ENCODE measurements at places on chromosomes 4 and X.

DNA sequence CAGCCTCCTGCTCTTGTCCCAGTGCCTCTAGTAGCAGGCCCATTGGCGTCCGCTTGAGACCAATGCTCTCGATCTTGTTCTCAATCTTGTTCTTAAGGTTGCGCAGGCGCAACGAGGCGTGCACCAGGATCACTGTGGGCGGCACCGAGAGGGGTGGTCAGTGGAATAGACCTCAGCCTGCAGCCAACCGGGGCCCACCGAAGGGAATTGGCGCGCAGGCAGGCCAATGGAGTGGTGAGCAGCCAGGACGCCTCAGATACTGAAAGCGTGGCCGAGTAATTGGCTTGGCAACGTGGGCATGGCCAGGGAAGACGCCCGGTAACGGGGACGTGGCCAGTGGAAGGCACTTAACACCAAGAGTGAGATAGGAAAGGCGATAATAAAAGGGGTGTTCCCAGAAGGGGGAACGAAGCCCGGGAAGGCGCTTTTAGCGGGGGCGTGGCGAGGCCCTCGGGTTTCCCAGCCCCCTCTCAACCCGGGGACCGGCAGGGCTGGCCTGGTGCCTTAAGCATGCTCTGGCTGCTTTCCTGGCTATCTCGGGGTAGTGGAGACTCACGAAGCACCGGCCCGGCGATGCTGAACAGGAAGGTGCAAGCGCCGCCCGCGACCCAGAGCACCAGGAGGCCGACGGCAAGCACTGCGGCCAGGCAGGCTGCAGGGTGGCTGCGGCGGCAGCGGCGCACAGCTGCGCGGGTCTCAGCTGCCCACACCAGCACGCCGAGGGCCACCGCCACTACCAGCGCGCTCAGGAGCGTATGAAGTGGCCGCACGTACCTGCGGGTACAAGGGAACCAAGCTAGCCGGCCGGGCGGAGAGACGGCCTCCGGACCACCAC, 1.7 kb downstream of the PRAF2 start:
- peak; percentile 68 for DNase-seq

DNA sequence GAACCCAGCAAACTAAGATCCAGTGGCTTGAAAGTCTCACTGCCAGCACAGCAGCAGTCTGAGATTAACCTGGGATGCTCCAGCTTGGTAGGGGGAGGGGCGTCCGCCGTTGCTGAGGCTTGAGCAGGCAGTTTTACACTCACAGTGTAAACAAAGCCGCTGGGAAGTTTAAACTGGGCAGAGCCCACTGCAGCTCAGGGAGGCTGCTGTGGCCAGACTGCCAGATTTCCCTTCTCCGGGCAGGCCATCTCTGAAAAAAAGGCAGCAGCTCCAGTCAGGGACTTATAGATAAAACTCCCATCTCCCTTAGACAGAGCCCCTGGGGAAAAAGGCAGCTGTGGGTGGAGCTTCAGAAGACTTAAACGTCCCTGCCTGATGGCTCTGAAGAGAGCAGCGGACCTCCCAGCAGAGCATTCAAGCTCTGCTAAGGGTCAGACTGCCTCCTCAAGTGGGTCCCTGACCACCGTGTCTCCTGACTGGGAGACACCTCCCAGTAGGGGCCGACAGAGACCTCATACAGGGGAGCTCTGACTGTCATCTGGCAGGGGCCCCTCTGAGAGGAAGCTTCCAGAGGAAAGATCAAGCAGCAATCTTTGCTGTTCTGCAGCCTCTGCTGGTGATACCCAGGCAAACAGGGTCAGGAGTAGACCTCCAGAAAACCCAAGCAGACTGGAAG, 45.1 kb upstream of the CDX4 start:
- DNase-seq: no peak

DNA sequence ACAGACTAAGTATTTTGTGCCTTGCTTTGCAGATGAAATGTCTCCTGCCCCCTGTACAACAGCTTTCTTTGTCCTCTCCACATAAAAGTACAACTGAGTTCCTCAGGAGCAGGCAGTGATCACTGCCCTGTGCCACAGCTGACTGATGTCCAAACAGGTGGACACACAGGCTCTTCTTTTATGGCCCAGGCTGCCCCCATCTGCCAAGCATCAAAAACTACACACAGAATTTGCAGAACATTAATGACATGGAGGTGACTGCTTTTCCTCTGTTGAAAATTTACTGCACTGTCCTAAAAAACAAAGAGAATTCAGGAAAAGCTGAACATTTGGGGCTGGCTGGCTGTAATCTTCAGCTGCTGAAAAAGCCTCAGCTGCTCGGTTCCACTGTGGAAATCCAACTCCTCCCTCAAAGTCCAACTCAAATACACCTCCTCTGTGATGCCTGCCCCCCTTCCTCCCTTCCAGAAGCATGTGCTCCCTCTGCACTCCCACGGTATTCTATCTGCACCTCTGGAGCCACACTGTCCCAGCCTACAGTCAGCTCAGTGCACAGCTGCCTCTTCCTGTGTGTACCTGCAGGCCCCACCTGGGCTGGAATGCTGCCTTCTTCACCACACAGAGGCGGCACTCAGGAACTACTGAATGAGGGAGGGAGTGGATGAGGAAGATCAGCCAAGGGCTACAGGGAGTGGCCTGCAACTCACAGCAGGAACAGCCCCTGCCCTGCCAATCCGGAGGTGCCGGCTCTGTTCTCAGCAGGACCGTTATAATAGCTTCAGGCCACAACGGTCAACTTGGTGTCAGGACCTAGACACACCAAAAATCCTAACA, 10.3 kb downstream of the AFAP1 start:
- no peak for DNase-seq

DNA sequence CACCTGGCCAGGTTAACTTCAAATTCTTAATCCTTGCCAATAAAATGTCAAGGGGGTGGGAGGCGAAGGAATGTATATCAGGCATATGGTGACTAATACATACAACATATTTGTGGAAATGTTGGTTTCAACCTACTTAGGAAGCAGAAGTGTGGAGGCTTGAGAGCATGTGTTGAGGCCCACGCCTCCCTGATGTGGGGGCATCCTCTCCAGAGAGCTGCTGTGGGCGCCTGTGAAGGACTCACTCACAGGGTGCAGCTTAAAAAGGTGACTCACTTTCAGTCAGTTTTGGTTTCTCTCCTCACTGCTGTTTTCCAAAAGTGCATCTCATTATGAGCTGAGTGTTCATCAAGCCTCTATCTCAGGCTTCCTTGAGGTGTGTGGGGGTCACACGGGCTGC, 27.5 kb downstream of the LNX1 start:
- no peak for DNase-seq

DNA sequence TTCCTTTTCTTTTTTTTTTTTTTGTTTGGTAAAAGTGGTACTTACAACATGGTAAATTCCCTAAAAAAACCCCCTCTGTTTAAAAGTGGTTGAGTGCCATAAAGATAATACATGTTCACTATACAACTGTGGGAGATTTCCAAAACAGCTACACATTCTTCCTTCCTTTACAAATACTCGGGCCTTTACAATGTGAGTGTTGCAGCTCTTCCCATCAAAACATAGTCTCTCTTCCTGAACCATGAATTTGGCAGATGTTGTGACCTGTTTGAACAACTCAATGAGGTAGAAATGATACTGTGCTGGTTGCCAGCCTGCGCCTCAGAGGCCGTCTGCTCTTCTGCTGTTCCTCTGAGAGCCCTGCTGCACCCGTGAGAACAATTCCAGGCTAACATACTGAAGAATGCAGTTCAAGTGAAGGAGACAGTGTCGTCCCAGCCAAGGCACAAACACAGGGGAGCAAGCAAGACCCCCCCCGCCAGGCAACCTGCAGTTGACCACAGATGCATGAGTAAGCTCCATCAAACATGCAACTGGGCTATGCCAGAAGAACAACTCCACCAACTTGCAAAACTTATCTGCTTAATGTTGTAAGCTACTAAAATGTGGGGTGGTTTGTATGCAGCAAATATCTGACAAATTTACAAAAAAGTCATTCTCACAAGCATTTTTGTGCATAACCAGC, 645.0 kb downstream of the PCDH7 start:
- DNase-seq: no peak

DNA sequence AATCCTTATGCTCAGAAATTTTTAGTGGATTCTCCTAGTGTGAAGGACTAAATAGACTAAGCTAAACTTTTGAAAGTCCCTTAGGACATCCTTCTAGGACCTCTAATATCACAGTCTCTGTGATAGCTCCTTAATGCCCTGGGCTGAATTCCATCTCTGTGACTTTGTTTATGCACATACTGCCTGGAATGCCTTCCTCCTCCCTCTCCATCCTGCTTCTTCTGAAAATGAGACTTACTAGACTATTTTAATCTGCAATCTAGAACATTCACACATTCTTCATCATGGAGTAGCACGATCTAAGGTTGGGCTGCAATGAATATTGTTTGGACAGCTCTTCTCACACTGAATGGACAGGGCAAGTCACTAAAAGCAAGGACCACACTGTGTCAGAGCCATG, 65.0 kb upstream of the MSX1 start:
- no peak for DNase-seq

DNA sequence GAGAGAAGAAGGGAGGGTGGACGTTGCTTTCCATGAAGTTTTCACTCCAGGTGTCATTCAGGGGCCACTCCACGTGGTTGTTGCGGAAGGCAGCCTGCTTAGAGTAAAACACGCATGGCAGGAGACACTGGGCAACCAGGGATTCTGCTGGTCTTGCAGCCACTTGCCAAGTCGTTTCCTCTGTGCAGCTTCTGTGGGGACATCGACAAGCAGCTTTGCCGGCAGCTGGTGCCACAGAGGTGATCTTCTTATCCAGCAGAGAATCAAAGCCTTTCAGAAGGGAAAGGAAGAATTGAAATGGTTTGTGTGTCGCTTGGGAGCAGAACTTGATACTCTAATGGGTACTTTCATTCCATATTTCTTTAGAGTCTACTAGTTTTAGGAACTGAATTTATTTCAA, 867.1 kb upstream of the TENM3 start:
- DNase-seq: no peak

DNA sequence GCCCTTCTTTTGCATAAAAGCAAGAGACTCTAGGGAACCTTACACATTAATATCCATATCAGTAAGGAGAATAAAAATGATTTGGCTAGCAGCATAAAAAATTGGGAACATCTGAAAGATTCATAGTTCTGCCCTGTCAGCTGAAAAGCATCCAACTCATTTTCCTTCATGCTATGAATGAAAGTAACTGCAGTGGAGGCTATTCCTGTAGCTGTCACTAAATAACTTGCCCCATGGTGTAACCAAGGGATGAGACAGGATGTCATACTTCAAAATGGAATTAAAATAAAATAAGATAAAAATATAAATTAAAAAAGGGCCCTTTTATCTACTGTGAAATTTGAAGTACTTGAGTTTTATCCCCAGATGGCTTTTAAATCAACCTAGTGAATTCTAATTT, 878.8 kb downstream of the C4orf33 start:
- DNase-seq: no peak

- DNase-seq: no peak
These were observed 212.9 kb downstream of the CBR4 start for GRCh38 chr4:168797194-168797593.

- DNase-seq: peak; percentile 27
These were observed 120.5 kb upstream of the FAT1 start for GRCh38 chr4:186844059-186844681.

GRCh38 chrX:13649838-13650237, 3.1 kb upstream of the TCEANC start:
- no peak for DNase-seq

All from tibial nerve (tissue), 4 donors.